ENCODE measurements at places on chromosomes 12 and 14. TPM values are rescaled to one million over a fixed set of nuclear protein-coding genes. Genes with fewer than 3 reads are reported as not detected.

The IL22 gene
- total RNA-seq: not detected

The SLC5A8 gene
- not detected for total RNA-seq

- DNase-seq: no peak
- H3K4me1 ChIP-seq: no peaks in the 10 kb centered on the region
- H3K27ac ChIP-seq: no peak overlapping the region
- H3K4me3 ChIP-seq: no peak overlapping the region
- H3K36me3 ChIP-seq: no peaks in the 10 kb centered on the region
Measured at GRCh38 chr12:131674373-131674772, 36.5 kb upstream of the SFSWAP start.

DNA sequence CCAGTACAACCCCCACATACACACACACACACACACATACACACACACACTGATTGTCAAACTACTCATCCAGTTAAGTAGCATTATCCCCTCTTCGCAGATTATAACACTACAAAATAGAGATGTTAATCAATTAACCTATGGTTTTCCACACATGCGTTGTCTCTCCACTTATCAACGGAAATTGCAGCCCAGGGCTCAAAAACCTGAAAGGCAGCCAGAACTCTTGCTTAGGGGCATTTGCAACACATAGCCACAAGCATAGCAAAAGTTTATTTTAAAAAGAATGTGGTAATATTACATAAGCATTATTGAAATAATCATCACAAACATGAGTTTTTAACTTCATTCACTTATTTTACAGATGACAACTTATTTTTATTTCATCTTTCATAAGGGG is 265.8 kb downstream of the SLC16A7 start:
- H3K36me3 ChIP-seq: no peaks in the 10 kb centered on the region
- no peaks in the 10 kb centered on the region for H3K27me3 ChIP-seq
- no peaks in the 10 kb centered on the region for H3K4me1 ChIP-seq
- H3K27ac ChIP-seq: no peak overlapping the region
- no peak overlapping the region for H3K4me3 ChIP-seq

DNA sequence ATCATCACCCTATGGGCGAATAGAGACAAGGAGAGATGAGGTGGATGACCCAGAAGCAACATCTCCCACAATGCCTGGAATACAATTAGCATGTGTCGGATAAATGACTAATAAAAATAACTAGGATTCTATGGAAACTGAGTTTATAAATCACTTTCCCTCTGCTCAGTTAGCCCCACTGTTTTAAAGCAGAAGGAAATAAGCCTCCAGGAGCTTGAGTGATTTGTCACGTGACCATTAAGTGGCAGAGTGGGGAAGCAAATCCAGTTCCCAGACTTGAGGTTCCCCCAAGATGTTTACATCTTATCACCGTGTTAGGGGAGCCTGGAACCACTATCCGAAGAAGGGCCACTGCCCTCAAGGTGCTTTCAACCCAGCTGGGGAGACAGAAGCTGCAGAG is 136.5 kb upstream of the CCND2 start:
- no peaks in the 10 kb centered on the region for H3K27me3 ChIP-seq
- no peak overlapping the region for H3K27ac ChIP-seq
- peaks cover 12% of the 10 kb centered on the region for H3K4me1 ChIP-seq
- DNase-seq: no peak
- no peak overlapping the region for H3K4me3 ChIP-seq

DNA sequence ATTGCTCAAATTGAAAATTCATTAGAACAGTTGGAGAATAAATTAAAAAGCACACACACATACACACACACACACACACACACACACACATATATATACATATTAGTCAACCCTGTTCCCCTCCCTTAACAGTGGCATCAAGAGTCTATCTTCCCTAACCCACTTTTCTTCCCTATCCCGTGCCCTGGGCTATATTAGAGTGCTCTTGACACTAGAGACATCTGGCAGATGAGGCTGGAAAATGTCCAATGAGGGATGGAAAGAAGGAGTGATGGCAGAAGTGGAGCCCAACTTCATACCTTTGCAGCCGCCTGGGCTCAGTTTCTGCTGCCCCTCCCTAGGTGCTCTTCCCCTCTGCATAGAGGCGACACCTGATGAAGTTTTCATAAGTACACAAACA is 172.4 kb upstream of the NUDT4 start:
- H3K27me3 ChIP-seq: no peaks in the 10 kb centered on the region
- H3K4me1 ChIP-seq: no peaks in the 10 kb centered on the region
- no peak overlapping the region for H3K4me3 ChIP-seq
- no peak overlapping the region for H3K27ac ChIP-seq
- H3K36me3 ChIP-seq: no peaks in the 10 kb centered on the region

- H3K36me3 ChIP-seq: no peaks in the 10 kb centered on the region
- H3K27ac ChIP-seq: no peak overlapping the region
- H3K27me3 ChIP-seq: no peaks in the 10 kb centered on the region
- no peak overlapping the region for H3K4me3 ChIP-seq
- no peak for DNase-seq
Measured at GRCh38 chr12:128069359-128069997, 197.5 kb upstream of the TMEM132C start.

GRCh38 chr12:31821484-31821883 is 92.7 kb upstream of the AMN1 start:
- no peaks in the 10 kb centered on the region for H3K27me3 ChIP-seq
- no peaks in the 10 kb centered on the region for H3K4me1 ChIP-seq
